Panc1 (cell line): ENCODE measurements at places on chromosomes 3 and 15. TPM values are rescaled to one million over a fixed set of nuclear protein-coding genes. Genes with fewer than 3 reads are reported as not detected.

GRCh38 chr3:182814419-182815062 is 21.2 kb downstream of the ATP11B start:
- DNase-seq = no peak

DNA sequence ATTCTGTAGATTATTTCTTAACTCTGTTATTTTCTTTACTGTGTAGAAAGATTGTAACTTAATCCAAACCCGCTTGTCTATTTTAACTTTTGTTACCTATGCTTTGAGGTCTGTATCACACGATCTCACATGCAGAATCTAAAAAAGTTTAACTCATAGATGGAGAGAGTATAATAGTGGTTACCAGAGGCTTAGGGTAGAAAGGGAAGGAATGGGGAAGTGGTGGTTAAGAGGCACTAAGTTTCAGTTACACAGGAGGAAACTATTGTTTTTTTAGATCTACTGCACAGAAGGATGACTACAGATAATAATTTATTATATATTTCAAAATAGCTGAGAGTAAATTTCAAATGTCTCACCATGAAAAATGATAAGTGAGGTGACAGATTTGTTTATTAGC is 515.2 kb downstream of the RSL24D1 start:
- DNase-seq = no peak

- no peak for DNase-seq
These were observed 48.9 kb downstream of the RASGRF1 start for GRCh38 chr15:79041601-79042168.

DNA sequence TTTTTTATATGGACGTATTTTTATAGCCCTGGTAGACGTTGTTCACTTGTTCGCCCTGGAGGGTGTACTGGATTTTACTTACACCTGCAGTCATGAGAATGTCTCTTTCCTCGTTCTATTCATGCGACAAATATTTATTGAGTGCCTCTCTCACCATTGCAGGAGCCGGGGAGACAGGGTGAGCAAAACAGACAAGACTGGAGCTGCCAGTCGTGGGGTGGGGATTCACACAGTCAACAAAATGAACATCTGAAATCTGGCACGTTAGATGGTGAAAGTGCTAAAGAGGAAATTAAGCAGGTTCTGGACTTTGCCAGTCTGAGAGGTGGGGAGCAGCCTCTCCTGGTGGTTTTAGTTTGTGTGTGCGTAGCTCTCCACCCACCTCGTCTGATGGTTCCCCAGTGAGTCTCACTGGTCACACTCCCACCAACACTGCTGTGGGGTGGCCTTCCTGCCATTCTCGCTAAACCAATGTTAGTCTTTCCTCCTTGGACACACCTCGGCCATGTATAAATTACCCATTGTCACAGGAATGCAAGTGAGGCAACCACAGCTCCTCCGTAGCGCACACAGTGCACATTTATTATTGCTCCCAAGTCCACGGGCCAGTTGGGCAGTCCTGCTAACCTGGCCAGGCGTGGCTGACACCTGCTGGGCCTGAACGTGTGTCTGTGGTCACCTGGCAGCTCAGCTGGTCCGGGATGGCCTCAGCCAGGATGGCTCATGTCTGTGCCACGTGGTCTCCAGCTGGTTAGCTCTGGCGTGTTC is 31.5 kb downstream of the FBLN2 start:
- no peak for DNase-seq

DNA sequence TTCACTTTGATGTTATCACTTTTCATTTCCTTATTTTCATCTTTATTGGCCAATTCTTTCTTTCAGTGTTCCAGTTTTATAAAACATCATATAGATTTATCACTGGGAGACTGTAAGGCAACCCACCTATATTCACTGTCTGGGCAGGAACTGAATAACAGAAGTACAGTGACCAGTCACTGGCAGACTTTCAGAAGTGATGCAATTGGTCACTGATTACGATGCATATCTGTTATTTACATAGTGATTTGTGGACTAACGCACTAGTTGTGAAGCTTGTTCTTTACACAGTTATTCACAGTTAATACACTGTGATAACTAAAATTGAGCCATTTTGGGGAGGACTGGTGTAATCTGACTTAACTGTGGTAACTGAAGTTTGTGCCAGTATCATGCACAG is 190.2 kb upstream of the DPH6 start:
- DNase-seq = no peak

DNA sequence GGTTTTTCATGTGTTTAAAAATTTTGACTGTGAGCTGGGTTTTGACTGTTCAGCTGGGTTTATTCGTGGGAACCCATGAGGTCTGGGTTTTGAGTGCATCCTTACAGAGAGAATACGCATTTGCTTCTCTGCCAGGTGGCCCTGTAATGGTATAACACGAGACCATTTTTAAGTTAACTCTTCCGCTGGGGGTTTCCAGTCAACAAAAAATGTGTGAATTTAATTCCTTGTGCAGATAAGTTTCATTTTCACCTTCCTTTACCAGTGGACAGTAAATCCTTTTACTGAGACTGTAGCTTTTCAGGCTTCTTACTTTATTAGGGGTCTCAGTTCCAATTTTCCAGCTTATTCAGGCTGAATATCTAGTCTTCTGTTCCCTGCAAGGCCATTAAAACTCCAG is 149.6 kb downstream of the OPA1 start:
- no peak for DNase-seq

DNA sequence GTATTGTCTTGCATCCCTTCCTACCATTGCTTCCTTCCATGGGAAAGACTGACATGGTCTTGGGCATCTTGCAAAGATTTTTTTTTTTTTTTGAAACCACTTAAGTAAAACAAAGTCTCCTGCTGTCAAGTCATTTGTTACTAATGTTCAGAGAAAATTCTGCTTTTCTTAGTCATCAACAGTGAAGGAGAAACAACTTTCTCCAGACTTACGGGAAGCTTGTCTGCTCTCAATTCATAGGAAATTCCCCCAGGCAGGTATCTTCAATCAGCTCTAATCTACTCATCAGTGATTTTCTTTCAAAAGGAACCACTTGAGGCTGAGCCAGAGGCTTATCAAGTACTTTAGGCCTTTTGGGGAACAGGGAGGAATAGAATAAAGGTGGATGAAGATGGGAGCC is 15.9 kb upstream of the DRD3 start:
- DNase-seq = no peak

DNA sequence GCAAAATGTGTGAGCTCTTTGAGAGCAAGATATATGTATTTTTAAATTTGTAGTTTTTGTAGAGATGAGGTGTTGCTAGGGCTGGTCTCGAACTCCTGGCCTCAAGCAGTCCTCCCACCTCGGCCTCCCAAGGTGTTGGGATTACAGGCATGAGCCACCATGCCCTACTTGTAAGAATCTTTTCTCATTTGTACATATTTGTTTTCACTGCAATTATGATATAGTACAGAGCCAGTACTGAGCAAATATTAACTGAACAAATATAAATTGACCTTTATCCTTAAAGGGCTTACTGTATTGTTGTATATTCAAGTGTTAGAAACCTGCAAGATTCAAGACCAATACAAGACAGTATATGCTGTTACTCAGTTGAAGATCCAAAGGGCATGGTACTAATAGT is 53.4 kb downstream of the GTF2E1 start:
- no peak for DNase-seq

- DNase-seq = no peak
These were observed 80.1 kb downstream of the DNAH12 start for GRCh38 chr3:57464011-57464410.

- no peak for DNase-seq
These were observed 108.8 kb upstream of the ATP2B2 start for GRCh38 chr3:10614168-10614567.

- no peak for DNase-seq
These were observed 78.4 kb upstream of the FGF12 start for GRCh38 chr3:192805711-192806110.

DNA sequence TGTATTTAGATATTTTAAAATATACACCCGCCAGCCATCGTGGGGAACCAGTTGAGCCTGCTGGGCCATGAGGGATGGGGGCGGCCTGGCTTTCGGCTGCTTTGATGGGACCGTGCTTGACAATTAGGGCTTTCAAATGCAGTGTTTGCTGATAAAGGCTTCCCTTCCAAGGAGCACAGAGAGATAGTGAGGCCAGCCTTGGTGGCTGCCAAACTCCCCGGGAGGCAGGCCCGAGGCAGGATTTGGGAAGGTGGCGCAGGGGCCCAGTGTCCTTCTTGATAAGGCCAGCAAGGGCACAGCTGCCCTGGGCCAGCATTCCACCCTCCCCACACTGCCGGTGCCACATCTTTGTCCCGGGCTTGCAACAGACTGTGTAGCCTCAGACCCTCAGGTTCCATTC is 75.6 kb downstream of the LINGO1 start:
- DNase-seq = no peak

DNA sequence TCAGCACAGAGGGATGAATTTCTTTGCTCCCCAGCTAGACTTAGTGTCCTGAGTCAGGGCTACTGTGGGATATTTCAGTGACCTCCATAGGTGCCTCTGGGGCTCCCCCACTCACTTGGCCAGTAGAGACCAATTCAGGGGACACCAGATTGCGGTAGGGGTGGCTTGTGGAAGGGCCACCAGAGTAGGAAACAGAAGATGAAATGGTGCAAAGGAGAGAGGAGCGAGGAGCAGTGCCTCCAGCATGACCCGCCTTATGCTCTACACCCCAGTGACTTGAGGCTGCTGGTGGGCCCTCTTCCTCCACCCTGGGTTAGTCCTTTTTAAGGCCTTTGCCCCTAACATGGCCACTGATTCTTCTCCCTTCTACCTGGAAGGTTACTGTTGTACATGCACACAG is 2.5 kb downstream of the AEN start:
- no peak for DNase-seq

- no peak for DNase-seq
These were observed 703 bp downstream of the PEAK1 start for GRCh38 chr15:77418966-77419835.

The SAMD7 gene
- total RNA-seq = not detected

The CNBP gene
- total RNA-seq = 355 TPM

The UMPS gene
- 46.0 TPM for total RNA-seq

The LRRC3B gene
- total RNA-seq = not detected

The EPHA6 gene
- 0.57 TPM for total RNA-seq

The DUOXA2 gene
- not detected for total RNA-seq

The ATP13A4 gene
- total RNA-seq = not detected

The KNL1 gene
- 28.9 TPM for total RNA-seq
